ENCODE measurements at places on chromosomes 3 and 15.

GRCh38 chr3:64489361-64490044 lies 198.3 kb downstream of the ADAMTS9 start:
- DNase-seq, result no peak

DNA sequence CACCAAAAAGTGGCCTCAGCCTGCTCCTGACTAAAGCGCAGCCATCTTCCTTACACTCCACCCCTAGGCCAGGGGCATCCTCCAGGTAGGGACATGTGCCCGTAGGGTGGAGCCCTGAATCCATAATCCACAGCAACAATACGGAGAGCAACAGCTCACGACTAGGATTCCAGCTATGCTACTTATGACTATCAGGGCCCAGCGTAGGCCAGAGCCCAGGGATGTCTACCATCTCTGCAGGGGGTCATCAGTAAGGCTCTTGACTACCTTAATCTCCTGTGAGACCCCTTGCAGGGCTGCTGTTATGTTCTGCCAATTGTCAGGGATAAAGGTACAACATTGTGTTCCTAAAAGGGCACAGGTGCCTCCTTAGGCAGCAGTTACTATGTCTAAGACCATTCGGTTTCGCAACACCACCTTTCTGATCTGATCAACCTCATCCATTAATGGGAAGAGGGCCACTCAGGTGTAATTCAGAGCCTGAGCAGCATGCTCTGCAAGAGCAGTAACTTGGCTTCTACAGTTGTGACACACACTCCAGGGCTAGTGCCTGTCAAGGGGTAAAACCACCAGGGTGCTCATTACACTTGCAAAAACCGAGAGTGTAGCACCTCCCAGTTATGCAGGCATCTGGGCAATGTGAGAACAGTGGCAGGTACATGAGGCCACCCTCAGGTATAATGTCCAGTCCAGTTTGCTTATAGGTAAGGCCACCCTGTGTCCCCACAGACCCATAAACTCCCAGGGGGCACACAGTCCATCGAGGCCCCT lies 11.0 kb downstream of the CCRL2 start:
- DNase-seq, result no peak

DNA sequence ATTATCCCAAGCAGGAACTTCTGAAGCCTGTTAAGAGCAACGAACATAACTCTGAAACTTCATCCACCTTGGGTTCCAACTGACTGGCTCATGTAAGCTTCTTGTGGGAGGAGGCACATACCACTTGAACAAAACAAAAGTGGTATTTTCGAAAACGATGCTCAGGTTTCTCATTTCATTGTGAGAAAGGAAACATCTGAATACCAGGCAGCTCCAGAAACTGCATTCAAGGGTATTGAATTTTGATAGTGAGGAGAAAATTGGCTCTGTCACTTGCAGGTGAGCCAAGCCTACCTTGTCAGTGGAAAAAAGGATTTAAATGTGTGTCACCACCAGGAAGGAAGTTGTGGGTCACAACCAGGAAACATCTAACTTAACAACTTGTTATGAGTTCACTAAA lies 218.1 kb upstream of the SATB1 start:
- DNase-seq, result no peak

DNA sequence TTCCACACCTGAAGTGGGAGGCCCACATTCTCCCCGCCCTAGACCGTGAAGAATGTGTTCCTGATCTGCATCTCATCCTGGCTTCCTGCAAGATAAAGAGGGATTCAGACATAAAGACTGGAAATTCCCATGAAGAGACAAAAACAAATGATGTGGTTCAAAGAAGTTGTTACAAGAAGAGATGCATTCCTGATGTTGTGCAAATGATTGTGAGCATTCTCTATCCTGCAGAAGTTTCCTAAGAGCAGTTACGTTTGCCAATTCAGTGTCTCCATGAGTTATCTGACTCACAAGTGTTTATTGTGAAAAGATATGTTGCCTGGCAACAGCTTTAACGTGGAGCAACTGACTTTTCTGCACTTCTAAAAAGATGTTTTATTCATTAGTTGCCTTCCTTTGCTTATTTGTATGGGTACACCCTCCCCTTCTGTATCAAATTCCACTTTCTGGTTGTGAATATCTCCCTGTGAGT lies 107.8 kb downstream of the ZIC4 start:
- no peak for DNase-seq

DNA sequence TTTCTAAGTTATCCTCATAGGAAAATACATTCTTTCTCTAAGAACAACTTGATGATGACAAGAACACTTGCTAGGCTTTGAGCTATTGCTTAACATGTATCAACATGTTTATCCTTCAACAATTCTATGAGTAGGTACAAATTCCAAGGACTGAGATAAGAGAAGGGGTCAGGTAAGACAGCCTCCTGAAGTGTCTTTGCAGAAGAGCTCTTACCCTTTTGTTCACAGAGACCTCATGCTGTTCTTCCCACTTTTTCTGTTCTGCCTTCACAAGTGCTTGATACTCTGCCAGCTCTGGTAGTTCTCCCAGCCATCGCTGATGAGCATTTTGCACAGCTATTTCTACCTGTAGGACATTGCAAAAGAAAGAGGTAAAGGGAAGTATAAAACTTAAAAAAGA lies 50.9 kb downstream of the CEP152 start:
- DNase-seq, result no peak

DNA sequence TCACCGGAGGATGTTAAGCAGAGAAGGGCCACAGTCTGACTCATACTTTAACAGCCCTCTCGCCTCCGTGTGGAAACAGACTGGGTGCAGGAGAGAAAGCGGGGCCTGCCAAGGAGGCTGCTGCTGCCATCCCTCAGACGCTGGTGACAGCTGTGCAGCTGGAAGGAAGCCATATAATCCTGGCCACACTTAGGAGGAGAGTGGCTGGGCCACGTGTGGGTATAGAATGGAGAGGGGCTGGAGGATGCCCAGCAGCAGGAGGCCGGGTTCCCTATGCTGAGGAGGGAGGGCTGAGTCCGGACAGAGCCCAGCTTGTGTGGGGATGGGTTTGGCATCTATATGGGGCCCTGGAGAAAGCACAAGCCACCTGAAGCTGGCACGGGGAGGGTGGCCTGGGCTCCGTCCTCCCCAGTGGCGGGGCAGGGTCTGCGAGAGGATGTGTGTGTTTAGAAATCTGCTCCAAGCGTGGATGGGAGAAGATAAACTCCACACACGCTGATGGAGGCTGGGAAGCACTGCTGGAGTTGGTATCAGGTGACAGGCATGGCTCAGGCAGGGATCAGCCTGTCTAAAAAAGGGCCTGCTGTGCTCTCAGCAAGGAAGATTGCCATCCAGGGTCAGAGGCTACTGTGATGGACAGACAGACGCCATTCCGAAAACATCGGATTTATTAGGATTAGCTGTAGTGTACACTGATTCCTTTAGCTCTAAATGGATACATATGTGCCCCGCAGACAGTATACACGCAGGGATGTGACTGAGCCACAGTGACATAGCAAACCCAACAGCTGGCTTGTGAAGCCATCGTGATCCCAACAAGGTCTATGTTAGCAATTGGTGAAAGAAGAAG lies 15.9 kb downstream of the ABTB1 start:
- DNase-seq, result no peak
